Stimulated activated CD4-positive, alpha-beta T cell treated with anti-CD3 and anti-CD28 coated beads, Interleukin-1b, Interleukin-23, amount 100 ng/mL, for 24 hours (primary cell): ENCODE measurements at places on chromosomes 6 and 20.

DNA sequence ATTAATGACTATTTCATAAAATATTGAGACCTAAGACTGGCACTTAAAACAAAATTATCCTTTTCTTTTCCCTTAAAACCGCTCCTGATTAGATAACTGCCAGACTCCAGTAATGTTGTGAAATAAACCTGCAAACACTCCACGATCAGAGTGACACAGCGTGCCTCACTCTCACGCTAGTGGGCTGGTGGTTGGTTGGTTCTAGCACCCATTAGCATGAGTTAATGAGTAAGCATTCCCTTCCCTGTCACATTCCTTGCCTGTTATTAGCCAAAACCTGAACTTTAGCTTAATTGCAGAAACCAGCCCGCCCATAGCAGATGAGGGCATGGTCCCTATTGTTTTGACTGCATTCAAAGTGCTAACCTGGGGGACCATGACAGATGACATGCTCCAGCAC, 193.4 kb downstream of the CD83 start:
- no peak for DNase-seq

DNA sequence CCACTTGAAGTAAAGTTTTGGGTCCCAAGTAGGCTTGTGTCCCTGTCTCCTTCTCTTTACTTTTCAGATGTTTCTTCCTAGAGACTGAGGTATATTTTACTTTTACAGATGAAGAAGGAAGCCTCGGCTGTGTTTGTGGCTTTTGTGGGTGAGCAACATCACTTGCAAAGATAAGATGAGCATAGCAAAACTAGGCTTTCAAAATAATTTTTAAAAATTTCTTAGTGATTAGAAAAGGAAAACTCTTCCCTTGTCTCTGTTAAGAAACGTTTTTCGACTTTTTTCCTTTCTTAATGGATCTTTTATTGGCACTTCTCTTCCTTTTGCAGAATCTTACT, 7.6 kb downstream of the PTPN1 start:
- no peak for DNase-seq

DNA sequence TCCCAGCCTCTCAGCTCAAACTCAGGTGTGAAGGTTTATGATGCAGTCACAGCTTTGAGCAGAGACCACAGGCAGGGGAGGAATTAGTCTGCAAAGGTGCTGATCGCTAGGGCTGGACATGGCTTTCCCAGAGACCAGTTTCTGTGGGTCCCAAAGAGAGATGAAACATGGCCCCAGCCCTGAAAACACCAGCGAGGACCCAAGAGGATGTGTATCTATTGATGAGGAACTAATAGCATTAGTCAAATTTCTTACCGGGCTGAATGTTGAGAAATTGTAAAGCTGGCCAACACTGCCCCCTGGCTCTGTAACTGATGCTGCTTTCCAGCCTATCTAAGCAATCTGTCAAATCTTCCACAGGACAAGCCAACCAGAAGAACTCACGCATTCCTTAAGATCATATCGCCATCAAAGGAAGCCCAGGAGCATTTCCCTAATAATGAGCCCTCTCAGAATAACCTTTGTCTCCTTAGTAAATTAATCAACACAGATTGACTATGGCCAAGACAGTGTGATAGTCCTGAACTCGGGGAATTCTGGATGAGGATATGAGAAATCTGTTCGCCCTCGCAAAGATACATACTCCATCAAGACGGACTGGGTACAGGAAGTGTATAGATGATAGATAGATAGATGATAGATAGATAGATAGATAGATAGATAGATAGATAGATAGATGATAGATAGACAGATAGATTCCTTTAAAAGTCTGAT, 7.8 kb upstream of the ACSS1 start:
- DNase-seq = peak; percentile 30

DNA sequence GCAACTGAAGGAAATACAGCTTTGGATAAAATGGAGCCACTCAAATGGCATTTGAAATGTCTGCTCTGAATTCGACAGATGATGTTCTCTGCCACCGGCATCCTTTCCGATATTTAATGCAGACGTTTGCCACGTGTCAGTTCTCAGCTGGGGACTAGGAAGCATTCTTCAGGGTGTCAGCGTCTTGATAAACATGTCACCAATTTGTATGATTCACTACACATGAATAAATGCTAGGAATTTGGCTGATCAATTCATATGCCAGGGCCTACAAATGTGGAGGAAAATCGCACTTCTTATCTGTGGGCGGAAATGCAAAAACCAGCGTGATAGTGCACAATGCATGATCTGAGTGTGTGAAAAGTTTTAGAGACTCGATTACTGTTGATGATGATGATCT, 169.5 kb downstream of the SLC24A3 start:
- DNase-seq = no peak

DNA sequence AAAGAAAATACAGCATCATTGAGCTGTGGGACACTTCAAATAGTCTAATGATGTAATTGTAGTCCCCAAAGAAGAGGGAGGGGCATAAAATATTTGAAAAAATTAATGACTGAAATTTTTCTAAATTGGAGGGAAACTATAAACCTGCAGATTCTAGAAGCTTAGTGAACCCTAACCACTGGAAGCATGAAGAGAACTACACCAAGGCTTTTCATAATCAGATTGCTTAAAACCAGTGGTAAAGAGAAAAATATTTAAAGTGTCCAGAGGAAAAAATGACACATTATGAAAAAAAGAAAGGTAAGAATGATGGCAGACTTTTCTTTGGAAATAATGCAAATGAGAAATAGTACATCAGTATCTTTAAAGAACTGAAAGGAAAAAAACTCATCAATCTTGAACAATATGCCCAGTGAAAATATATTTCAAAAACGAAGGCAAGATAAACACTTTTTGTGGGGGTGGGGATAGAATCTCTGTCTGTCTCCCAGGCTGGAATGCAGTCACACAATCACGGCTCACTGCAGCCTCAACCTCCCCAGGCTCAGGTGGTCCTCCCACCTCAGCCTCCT, 31.3 kb downstream of the BICRAL start:
- DNase-seq = no peak

DNA sequence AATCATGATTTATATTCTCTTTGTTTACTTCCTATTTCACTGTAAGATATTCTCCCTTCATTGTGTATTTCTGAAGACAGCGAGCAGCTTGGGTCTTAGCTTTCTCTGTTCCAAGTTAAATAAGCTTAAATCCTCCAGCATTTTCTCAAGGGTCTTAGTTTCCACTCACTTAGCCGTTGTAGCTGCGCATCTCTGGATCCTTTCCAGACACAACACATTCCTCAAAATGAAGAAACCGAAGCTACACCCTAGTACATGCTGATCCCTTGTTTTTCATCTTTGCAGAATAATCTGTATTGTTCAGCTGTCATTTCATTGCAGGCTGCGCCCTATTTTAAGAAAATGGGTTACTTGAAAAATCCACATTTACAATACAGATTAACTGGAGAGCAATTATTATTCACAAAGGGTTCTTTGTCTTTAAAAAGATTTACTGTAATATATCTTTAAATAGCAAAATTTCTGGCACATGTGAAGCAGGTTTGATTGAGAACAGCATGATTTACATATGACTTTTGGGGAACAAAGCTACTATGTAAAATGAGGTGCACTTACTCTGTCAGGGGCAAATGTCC, 375.8 kb downstream of the QKI start:
- no peak for DNase-seq

GRCh38 chr6:3509336-3509735, 52.5 kb upstream of the SLC22A23 start:
- DNase-seq = no peak

DNA sequence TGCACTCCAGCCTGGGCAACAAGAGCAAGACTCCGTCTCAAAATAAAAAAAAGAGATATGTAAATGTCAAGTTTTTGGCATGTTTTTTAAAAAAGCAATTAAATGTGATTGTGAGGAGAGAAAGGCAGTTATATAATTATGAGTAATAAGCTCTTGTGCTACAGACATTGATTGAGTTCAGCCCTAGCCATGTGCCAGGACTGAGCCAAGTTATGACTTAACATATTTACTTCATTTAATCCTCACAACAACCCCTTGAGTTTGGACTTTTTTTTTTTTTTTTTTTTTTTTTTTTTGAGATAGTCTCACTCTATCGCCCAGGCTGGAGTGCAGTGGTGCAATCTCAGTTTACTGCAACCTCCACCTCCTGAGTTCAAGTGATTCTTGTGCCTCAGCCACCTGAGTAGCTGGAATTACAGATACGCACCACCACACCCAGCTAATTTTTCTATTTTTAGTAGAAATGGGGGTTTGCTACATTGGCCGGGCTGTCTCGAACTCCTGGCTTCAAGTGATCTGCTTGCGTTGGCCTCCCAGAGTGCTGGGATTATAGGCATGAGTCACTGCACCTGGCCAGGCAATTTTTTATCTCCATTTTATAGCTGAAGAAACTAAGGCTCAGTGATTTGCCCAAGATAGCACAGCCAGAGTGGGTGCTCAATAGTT, 15.0 kb upstream of the CSE1L start:
- no peak for DNase-seq

GRCh38 chr6:26455357-26455970, 2.3 kb upstream of the BTN2A1 start:
- no peak for DNase-seq

- no peak for DNase-seq
These were observed 69.7 kb upstream of the TOX2 start for GRCh38 chr20:43844778-43845614.

DNA sequence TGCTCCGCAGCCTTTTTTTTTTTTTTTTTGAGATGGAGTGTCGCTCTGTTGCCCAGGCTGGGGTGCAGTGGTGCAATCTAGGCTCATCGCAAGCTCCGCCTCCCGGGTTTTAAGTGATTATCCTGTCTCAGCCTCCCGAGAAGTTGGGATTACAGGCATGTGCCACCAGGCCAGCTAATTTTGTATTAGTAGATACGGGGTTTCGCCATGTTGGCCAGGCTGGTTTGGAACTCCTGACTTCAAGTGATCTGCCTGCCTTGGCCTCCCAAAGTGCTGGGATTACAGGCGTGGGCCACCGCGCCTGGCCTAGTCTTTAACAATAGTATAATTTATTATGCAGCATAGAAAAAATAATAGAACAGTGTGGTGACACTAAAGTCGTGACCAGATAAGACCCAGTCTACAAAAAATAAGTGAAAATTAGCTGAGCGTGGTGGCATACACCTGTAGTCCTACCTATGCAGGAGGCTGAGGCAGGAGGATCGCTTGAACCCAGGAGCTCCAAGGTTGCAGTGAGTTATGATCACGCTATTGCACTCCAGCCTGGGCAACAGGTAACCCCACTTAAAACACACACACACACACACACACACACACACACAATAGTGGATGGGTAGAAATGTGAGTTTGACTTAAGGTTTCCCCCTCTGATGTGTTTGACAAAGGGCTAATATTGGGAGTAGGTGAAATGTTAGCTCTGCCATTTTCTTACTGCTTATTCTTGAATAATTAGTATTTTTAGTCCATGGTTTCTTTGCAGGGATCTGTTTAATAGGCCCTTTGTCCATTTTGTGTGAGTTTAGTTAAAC, 6.5 kb downstream of the PIM1 start:
- no peak for DNase-seq

- no peak for DNase-seq
These were observed 2.7 kb downstream of the BMP2 start for GRCh38 chr20:6769903-6770785.

DNA sequence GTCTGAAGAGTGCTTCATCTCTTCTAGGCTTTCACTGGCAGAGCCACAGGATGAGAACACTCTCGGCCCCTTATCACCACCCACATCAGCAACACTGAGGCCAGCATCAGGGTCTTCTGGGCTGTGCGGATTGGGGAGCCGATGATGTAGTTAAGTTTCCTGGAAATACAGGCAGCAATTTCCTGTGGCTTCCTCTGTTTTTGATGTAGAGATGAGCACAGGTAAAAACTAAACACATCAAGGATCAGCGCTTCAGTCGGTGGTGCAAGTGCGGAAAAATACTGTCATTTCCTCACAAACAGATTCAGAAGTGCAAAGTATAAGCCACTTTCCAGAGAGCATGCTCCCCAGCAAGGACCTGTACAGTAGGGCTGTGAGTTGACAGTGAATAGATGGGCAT, 62.6 kb downstream of the BACH2 start:
- DNase-seq = no peak

DNA sequence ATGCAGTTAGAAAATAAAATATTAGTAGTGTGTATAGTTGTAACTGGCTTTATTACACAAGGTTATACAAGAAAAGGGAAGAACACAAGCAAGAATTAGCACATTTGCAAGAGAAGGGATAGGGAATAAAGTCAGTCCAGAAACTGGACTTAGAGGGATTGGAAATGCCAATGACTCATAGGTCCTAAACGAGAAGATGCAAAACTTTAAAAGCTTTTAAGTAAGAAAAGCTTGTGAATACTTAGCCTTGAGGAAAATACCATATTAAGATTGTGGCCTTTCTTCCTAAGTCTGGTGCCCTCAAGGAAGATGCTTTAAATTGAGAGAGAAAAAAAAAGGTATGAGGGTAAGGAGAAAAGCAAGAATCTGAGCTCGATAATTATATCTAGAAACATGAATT, 102.3 kb upstream of the MCHR2 start:
- no peak for DNase-seq

- no peak for DNase-seq
These were observed 74.3 kb downstream of the RALGAPA2 start for GRCh38 chr20:20637998-20638725.

- DNase-seq = no peak
These were observed 7.5 kb downstream of the BCAS1 start for GRCh38 chr20:54062812-54063280.

DNA sequence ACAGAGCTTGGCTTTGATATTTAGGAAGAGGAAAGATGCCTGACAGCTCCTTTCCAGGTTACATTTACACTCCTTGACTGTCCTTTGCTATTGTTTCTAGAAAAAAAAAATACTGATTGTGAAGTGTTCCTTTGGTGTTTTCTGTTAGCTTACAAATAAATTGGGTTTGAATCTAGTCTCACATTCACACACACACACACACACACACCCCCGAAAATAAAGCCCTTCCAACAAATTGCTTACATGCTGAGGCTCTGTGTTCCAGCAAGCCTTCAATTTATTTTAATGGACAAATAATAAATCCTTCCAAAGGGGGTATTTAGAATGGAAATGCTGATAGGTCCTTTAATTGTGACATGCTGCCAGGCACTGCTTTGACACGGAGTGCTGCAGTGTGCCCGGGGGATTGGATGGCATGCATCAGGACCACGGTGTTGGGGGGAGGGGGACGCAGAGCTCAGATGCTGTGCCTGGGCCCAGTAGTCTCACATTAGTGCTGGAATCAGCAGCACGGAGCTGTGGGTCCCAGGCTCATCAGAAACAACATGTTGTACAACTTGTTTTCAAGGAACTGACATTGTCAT, 199.9 kb downstream of the CD83 start:
- DNase-seq = no peak

DNA sequence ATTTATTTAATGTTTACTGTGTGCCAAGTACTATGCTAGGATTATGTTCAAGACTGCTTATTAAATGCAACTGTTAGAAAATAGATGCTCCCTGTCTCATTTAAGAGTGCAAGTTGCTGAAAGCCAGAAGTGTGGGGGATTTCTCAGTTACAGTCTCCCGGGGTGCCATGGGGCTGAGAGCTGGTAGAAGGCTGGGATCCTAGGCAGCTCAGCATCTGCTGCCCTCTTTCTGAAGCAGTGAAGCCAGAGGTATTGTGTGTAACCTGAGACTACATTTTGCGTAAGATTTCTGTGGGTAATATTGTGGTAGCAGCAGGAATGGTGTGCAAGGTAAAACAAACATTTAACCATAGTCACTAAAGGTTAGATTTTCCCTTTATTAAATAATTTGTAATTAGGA, 120.6 kb downstream of the AKAP7 start:
- no peak for DNase-seq
